Daoy (cell line): ENCODE measurements at places on chromosomes 4 and X. TPM values are rescaled to one million over a fixed set of nuclear protein-coding genes. Genes with fewer than 3 reads are reported as not detected.

RTL9 gene
- not detected in 2 replicates for total RNA-seq

NXF2B gene
- 1.9 TPM in 1 of 2 replicates, not detected in the other for total RNA-seq

LAMTOR3 gene
- total RNA-seq, result 18.9 and 25.6 TPM in 2 replicates

PCDH18 gene
- total RNA-seq, result 1.5 and 2.6 TPM in 2 replicates

LRP2BP gene
- total RNA-seq, result 0.03 and 0.29 TPM in 2 replicates

GPR82 gene
- total RNA-seq, result not detected in 2 replicates

KDR gene
- total RNA-seq, result 0.48 and 1.1 TPM in 2 replicates

USP51 gene
- 1.1 and 2.0 TPM in 2 replicates for total RNA-seq

TMPRSS11F gene
- total RNA-seq, result 0.51 and 0.69 TPM in 2 replicates

DIPK2B gene
- not detected in 2 replicates for total RNA-seq

CTAG1B gene
- total RNA-seq, result 1.8 TPM in 1 of 2 replicates, not detected in the other

EXOC1L gene
- total RNA-seq, result not detected in 2 replicates

FAM114A1 gene
- 35.6 and 37.1 TPM in 2 replicates for total RNA-seq

NAP1L2 gene
- 10.2 and 12.9 TPM in 2 replicates for total RNA-seq

TSPAN7 gene
- total RNA-seq, result 0.63 TPM in 1 of 2 replicates, not detected in the other

SPANXD gene
- total RNA-seq, result 1.5 TPM in 1 of 2 replicates, not detected in the other

FAAH2 gene
- total RNA-seq, result not detected in 2 replicates

H2BW2 gene
- not detected in 2 replicates for total RNA-seq

BEX5 gene
- total RNA-seq, result 2.1 and 6.5 TPM in 2 replicates

AKAP4 gene
- total RNA-seq, result not detected in 2 replicates

CXCL10 gene
- total RNA-seq, result 0.77 and 0.86 TPM in 2 replicates

NAA11 gene
- total RNA-seq, result 10.2 and 10.9 TPM in 2 replicates

MAGEA10 gene
- not detected in 2 replicates for total RNA-seq

GIMD1 gene
- not detected in 2 replicates for total RNA-seq

PPEF1 gene
- 0.03 and 0.80 TPM in 2 replicates for total RNA-seq

CYBB gene
- total RNA-seq, result 0.23 TPM in 1 of 2 replicates, not detected in the other

RIBC1 gene
- 0.27 and 1.3 TPM in 2 replicates for total RNA-seq

OPN1MW2 gene
- total RNA-seq, result not detected in 2 replicates
